ENCODE measurements at places on chromosomes 5 and 9.

- no peak for DNase-seq
These were observed 92.8 kb downstream of the CAVIN4 start for GRCh38 chr9:100670719-100671118.

DNA sequence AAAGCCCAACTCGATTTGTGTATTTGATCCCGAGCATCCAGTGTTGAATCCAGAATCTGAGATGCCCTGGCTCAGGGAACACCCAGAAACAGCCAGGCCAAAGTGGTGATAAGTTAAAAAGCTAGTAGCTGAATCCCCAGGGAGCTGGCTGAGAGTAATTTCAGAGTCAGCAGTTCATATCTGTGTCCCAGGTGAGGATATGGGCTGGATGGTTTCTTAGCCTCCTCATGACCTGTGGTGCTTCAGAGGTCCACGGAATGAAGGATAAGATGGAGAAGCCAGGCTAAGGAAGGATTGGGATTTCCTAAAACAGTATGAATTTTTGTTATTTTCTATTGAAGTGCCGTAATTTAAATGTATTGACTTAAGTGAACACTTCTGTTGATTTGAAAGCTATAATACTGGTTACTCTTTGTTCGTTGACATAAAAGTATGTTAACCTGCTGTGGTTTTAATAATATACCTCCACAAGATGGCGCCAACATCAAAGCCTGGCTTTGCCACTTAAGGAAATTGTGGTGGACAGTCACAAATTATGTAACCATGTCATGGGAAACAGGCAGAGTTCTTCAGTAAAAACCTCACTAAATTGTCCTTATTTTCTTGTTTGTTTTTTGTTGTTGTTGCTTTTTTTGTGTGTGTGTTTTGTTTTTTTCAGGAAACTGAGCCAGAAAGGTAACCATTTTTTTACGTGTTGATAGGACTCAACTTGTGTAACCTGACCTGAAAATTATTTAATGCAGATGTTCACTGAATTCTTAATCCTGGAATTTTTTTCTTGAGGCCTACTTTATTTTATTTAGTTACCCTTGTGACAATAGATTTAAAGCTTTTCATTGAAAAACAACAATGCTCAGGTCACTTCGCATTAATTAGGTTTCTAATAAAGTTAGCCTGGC lies 11.4 kb downstream of the MTAP start:
- DNase-seq: no peak

DNA sequence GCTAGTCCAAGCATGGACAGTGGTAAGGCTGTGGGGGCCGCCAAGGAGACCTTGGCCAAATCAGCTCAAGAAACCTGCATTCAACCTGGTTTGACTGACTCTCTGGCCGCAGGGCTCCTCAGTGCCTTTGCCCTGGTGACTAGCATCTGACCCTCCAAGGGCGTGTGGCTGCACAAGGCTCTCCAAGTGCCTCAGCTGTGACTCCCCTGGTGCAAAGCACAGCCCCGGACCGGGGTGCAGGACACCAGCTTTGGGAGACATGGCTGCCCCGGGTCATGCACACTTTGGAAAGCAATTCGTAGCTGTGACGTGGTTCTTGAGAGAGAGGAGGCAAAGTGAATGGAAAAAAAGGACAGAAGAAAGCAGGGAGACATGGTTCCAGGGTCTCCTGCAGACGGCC lies 245.2 kb upstream of the IRX2 start:
- peak; percentile 53 for DNase-seq

GRCh38 chr9:19116107-19116790 lies 11.0 kb downstream of the PLIN2 start:
- no peak for DNase-seq

GRCh38 chr9:7489036-7489435 lies 310.5 kb downstream of the DMAC1 start:
- DNase-seq: no peak

DNA sequence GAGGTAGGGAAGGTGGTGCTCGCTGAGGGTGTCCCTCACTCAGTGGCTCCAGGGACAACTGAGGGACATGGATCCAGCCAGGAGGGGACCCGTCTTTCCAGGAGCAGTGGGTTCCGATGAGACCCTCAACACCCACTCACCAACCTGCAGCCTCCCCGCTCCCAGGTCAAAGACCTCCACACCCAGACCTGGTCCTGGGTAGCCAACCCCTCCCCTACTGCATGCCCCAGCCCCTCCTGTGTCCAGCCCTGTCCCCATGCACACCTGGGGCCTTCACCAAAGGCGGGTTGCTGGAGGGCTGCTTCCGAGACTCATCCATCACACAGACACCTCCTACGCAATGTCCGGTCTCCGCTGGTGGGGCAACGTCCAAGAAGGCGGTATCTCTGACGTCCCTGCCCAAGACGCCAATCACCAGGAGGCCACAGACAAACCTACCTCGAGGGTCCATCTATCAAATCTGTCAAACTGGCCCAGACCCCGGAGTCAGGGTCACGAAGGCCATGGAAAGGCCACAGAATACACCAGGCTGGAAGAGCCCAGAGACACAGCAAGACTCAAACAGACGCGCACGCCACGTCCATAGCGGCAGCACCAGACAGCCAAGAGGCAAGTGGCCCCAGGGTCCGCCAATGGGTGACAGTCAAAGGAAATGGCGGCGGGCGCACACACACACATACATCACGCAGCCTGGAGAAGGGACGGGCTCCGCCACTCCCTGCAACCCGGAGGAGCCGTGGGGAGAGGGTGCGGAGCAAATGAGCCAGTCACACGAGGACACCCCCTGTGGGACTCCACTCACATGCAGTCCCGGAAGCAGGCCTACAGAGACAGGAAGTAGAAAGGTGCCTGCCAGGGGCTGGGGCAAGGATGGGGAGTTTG lies 10.8 kb downstream of the NACC2 start:
- DNase-seq: no peak

GRCh38 chr5:145471831-145472612 lies 363.1 kb downstream of the PRELID2 start:
- no peak for DNase-seq

- no peak for DNase-seq
These were observed 91.6 kb downstream of the FBXW11 start for GRCh38 chr5:171914726-171915338.

DNA sequence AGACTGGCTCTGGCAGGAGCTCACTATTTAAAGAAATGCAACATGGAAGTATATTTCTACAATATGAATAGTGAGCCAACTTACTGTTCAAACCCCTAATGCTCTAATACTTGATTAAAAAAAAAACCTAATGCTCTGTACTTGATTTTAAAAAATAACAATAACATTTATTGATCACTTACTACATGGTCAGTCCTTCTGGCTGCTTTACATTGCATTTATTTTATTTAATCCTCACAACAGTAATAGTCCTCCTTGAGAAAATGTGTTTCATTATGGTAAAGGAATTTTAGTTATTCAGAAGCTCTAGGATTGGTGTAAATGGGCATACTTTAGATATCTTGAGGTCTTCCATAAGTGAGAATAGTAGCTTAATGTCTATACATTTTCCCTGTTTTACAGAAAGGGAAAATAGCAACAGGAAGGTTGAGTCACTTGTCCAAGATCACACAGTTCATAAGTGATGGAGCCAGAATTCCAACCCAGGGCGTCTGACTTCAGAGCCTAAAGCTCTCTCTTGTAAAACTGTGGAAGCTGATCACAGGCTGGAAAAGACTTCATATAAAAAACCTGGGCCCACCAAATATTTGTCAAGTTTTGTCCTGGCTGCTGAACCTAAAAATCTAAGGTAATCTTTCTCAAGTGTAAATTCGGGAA lies 1.0 kb downstream of the STARD4 start:
- no peak for DNase-seq

- no peak for DNase-seq
These were observed 52.3 kb upstream of the FAM120AOS start for GRCh38 chr9:93505541-93506132.

DNA sequence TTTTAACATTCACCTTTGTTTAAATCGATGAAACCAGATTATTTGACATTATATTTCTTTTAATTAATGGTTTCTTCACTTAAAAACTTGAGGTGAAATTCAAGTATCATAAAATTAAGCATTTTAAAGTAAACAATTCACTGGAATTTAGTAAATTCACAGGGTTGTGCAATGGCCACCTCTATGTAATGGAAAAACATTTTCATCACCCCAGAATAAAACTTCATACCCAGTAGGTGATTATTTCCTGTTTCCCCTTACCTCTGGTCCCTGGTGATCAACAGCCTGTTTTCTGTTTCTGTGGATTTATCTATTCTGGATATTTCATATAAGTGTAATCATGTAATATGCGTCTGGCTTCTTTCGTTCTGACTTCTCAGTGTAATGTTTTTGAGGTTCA lies 27.2 kb downstream of the HSPA4 start:
- no peak for DNase-seq

GRCh38 chr5:146540414-146540813 lies 24.4 kb upstream of the GPR151 start:
- DNase-seq: no peak

DNA sequence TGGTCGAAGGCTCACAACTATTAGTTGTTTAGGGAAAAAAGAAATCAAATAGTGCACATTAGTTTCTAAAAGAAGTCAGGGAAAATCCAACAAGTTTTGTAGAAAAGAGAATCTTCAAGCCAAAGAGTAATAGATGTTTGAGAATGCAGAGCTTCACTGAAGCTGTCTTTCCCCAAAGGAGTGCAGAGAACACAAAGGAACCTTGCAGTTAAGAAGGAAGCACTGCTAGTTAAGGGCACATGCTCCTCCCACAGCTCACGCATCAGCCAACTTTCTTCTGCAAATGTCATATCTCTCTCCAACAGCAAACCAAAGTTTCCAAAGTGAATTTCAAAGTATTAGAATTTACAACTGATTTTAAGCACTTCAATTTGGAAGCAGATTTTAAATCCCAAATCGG lies 116.4 kb upstream of the FST start:
- DNase-seq: no peak

GRCh38 chr9:125137200-125137599 lies 6.1 kb downstream of the SCAI start:
- no peak for DNase-seq

GRCh38 chr5:165405340-165405739 lies 1899.9 kb downstream of the MAT2B start:
- DNase-seq: no peak

GRCh38 chr9:36964791-36965190 lies 69.3 kb downstream of the PAX5 start:
- DNase-seq: no peak

DNA sequence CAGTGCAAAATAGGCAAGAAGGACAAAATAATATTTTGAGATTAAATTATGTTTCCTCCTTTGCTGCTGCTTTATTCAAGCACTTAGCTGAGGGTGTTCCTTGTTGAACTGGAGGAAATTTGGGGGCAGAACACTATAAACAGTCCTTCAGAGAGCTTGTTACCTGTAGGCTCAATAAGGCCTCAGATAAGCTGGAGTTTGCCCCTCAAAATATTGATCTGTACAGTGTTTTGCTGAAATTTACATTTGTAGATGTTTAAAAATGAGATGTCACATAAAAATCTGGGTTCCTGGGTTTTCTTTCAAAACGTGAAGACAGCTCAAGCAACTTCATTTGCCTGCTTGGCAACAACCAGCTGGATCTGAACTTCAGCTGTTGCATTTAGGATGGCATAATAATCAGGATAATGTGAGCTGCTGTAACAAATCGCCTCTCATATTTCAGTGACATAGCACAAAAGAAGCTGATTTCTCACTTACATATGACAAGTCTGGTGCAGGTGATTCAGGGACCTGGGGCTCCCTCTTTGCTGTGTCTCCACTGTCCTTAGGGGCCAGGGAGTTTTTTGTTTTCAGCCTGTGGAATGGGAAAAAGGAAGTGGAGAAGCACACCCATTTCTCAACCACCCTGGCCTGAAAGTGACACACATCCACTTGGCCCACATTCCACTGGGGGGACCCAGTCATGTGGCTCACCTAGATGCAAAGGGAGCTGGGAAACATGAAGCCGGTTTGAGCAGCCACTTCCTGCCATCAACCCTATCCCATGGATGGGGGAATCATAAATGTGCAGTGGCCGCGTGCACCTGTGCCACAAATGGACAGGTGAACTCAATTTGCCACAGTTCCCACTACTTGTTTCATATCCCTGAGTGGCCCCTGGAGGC lies 2.4 kb upstream of the PSAT1 start:
- DNase-seq: no peak

- no peak for DNase-seq
These were observed 9.9 kb upstream of the PCDHB2 start for GRCh38 chr5:141084487-141084989.

GRCh38 chr5:154077696-154078095 lies 38.9 kb downstream of the MFAP3 start:
- no peak for DNase-seq

- DNase-seq: no peak
These were observed 21.4 kb upstream of the FLT4 start for GRCh38 chr5:180670586-180671359.

GRCh38 chr5:91223886-91224285 lies 159.2 kb downstream of the ARRDC3 start:
- DNase-seq: no peak

GRCh38 chr5:173945160-173945559 lies 43.8 kb upstream of the C5orf47 start:
- DNase-seq: no peak

DNA sequence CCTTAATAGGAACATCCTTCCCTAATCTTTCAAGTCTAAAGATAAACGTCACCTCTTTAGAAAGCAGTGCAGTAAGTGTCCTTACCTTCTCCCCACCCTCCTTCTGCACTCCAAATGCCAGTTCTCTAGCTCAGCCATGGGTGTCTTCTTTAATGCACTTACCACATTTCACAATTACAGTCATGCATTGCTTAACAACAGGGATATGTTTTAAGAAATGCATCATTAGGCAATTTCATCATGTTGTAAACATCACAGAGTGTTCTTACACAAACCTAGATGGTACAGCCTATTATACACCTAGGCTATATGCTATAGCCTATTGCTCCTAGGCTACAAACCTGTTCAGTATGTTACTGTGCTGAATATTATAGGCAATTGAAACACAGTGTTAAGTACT lies 91.2 kb downstream of the RFX3 start:
- no peak for DNase-seq

DNA sequence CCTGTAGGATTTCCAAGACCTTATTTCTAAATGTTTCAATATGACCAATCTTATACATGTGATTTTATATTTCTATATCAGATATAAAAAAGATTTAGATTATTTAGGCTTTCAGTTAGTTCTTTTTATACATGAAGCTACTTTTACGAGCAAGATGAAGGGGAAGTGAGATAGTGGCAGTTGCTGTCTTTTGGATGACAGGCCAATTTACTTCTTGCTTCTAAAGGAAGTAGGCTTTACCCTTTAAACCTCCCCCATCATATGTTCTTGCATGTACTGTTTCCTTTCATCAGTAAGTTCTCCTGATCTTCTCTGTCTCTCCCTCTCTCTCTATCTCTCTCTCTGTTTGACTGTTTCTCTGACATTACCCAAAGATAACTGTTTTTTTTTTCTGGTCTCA lies 4.0 kb upstream of the TYRP1 start:
- DNase-seq: no peak
